Activated naive CD4-positive, alpha-beta T cell treated with anti-CD3 and anti-CD28 coated beads, Interleukin-2, amount 10 ng/mL, durations not matched to agents 7 days and 5 days (primary cell): ENCODE measurements at places on chromosomes 2 and 18.

GRCh38 chr18:58955738-58956137 is 91.1 kb downstream of the ZNF532 start:
- H3K36me3 ChIP-seq: no peaks in the 10 kb centered on the region
- H3K27me3 ChIP-seq: peaks cover 9% of the 10 kb centered on the region
- no peak for DNase-seq
- no peaks in the 10 kb centered on the region for H3K4me1 ChIP-seq
- no peak overlapping the region for H3K4me3 ChIP-seq
- H3K27ac ChIP-seq: no peak overlapping the region

- H3K4me3 ChIP-seq: no peak overlapping the region
- H3K27ac ChIP-seq: no peak overlapping the region
- DNase-seq: no peak
- H3K27me3 ChIP-seq: no peaks in the 10 kb centered on the region
- no peaks in the 10 kb centered on the region for H3K36me3 ChIP-seq
These were observed 321.9 kb downstream of the RAD51AP2 start for GRCh38 chr2:17196380-17196779.

DNA sequence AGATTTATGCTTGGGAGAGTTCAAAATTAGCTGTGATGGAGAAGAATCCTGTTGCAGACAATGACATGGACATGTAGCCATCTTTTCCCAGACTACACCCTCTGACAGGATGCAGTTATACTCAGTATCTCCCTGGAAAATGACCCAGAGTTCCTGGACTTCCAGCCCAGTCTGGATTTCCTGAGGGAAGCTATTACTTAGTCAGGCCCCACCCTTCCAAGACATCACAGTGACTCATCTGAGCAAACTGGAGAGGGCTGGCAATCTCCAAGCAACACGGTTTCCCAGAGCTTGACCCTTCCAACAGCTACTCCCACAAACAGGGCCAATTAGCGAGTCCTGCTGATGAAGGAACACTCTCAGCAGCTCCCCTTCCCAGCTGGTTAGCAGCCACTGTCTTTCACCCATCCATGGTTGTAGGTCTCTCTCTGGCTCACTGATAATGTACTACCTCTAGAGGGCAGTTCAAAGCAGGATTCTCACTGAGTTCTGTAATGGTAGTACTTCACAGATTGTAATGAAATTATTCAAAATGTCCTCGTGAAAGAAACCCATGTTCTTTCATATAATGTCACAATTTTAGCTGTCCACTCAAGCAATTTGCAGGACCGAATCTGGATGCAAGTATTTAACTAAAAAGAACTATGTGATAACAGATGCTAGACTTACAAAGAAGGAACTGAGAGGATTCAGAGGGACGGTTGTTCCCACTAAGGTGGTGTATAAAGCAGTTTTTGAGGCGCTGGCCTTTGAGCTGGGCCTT is 110.2 kb downstream of the MDH1 start:
- no peaks in the 10 kb centered on the region for H3K27me3 ChIP-seq
- H3K4me3 ChIP-seq: no peak overlapping the region
- H3K4me1 ChIP-seq: peaks cover 5% of the 10 kb centered on the region

GRCh38 chr2:173991856-173992588 is 26.8 kb upstream of the SP3 start:
- peaks cover 5% of the 10 kb centered on the region for H3K4me1 ChIP-seq
- DNase-seq: no peak
- no peak overlapping the region for H3K27ac ChIP-seq

DNA sequence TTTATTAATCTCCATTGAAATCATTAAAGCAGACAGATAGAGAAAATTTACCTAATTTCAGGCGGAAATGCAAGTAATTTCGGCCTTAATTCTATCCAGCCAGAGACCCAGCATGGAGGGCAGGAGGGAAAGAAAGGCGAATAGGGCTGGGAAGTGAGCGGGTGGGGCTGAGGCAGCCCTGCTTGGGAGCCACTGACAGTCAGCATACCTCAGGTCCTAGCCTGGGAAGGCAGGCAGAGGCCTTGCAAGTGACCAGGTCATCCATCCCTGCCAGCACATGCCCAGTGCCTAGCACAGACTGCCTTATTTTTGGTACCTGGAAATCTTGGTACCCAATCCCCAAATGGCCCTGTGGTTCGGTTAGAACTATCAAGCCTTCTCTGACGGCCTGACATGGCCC is 1.5 kb downstream of the GDF7 start:
- no peak overlapping the region for H3K4me3 ChIP-seq
- peaks cover 2% of the 10 kb centered on the region for H3K36me3 ChIP-seq
- no peak overlapping the region for H3K27ac ChIP-seq
- H3K27me3 ChIP-seq: peaks cover 91% of the 10 kb centered on the region
- DNase-seq: no peak
- H3K4me1 ChIP-seq: peaks cover 12% of the 10 kb centered on the region
